ENCODE measurements at places on chromosomes 5 and 9. TPM values are rescaled to one million over a fixed set of nuclear protein-coding genes. Genes with fewer than 3 reads are reported as not detected.

Gene ASPN
- not detected for total RNA-seq

Gene PCDHA9
- total RNA-seq = not detected

Gene TAF11L10
- not detected for total RNA-seq

- no peaks in the 10 kb centered on the region for H3K4me1 ChIP-seq
- ATAC-seq = no peak
- H3K36me3 ChIP-seq = no peaks in the 10 kb centered on the region
- H3K27ac ChIP-seq = no peak overlapping the region
- no peak overlapping the region for H3K4me3 ChIP-seq
- no peaks in the 10 kb centered on the region for H3K27me3 ChIP-seq
Observed at GRCh38 chr5:32932241-32932935, 221.3 kb downstream of the NPR3 start.

DNA sequence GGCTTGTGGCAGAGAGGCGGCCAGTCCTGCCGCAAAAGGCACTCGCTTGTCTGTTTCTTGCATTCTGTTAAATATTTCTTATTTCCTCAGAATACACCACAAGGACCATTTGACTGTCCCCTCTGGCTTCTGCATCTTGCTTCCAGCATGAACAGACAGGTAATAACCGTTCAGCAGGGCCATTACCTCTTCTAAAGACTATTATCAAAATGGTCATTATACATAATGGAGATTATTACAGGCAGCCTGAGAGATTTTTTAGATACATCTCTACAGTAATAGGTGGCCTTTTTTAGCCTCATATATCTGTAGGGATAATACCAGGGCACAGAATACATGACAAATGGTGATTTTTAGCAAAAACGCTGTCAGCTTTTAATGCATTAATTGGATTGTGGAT, 382.0 kb downstream of the PSAT1 start:
- H3K4me1 ChIP-seq = no peaks in the 10 kb centered on the region
- no peak overlapping the region for H3K4me3 ChIP-seq
- H3K27ac ChIP-seq = no peak overlapping the region
- ATAC-seq = no peak

DNA sequence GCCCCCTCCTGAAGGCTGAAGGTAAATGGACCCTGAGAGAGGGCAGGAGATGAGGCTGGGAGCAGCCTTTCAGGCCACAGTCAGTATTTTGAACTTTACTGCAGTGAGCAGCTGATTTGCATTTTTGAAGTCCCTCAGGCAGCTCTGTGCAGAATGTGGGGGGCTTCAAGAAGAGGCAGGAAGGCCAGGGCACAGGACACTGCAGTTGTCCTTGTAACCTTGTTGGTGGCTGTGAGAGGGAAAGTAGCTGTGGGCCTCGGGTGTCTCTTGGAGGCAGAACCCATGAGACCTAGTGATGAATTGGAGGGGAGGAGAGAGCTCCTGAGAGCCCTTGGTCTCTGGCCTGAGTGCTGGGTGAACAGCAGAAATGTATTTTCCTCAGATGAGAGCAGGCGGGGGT, 2.6 kb downstream of the CCDC180 start:
- H3K36me3 ChIP-seq = peaks cover under 1% of the 10 kb centered on the region
- H3K27ac ChIP-seq = no peak overlapping the region
- H3K4me3 ChIP-seq = no peak overlapping the region
- no peaks in the 10 kb centered on the region for H3K4me1 ChIP-seq

Data from activated T-helper 17 cell treated with anti-CD3 and anti-CD28 coated beads, Interleukin-2, amount 50 U/mL, for 72 hours (primary cell).